ENCODE measurements at places on chromosomes 1 and 21.

GRCh38 chr1:233490488-233490887 is 123.4 kb upstream of the KCNK1 start:
- no peak for DNase-seq

- DNase-seq = no peak
Observed at GRCh38 chr1:53047737-53048736, 14.0 kb upstream of the PODN start.

DNA sequence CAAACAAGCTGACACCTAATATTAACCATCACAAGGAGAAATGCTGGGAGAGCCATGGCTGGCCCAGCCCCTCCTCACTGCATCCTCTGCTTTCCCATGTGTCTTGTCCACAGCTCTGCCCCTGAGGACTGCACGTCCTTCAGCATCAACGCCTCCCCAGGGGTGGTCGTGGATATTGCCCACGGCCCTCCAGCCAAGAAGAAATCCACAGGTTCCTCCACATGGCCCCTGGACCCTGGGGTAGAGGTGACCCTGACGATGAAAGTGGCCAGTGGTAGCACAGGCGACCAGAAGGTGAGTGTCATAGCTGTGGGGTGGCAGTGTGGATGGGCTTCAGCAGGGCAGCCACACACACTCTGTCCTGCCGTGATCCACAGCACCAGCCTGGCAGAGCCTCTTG is 22.9 kb downstream of the PADI4 start:
- DNase-seq = no peak

DNA sequence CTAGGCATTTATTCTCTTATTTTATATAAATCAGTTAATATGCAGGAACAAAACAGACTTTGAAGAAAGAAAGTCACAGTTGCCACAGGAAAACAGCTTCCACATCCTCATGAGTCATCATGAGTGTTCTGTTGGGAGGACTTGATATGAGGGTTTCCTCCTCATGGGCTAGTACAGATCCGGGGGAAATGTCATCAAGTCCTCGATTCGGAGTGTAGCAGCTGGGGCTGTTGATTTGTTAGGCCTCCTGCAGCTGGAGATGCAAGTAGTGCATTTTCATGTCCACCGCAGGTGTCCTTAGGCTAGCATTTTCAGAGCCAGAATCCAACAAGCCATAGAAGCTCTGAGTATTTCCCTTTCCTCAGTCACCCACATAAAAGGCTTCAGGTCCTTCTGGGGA is 36.7 kb downstream of the ADAM30 start:
- no peak for DNase-seq

DNA sequence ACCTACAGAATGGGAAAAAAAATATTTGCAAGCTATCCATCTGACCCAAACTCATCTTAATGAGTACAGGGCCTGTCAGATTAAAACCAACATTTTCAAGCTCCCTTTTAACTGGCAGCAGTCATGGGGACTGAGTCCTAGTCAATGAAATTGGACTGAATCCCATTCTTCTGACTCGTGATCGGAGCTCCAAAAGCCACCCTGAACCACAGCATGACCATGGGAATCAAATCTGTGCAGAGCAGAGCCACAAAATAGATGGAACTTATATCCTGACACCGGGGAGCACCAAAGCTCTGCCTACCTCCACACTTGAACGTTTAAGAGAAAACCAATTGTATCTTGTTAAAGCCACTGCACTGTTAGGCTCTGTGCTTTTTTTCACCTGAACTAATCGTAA is 5.0 kb upstream of the RWDD3 start:
- DNase-seq = no peak

- DNase-seq = no peak
Observed at GRCh38 chr1:158527190-158527815, 26.9 kb downstream of the OR6Y1 start.

DNA sequence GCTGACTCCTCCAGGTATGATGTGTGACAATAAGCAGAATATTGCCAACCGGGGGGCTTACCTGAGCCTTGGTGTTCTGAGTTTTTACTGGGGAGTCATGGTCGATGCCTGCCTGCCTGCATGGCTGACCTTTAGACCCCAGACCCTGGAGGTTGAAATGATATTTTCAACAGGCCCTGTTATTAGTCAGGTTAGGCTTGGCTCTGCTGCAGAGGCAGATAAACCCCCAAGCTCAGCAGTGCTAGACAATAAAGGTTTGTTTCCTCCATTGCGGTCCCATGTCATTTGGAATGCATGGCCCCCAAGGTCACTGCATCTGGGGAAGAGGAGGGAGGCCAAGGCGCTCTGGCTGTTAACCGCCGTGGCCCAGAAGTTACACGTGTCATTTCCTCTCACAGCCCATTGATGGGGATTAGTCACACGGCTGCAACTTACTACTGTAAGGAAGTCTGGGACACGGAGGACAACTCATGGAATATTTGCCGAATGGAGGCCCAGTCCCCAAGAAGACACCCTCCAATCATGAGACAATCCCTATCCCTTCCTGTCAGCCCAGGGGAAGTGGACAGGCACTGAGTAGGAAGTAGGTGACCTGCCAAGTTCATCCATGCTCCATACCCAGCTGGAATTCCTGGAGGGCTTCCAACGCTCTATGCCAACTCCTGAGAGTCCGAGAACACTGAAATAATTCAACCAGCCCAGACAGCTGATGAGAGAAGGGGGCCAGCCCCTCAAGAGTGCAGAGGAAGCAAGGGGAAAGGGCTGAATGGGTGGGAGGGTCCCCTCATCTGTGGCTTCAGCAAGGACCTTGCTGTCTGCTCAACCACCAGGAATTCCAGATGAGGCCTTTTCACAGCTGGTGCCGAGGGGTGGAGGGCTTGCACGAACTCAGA is 97.3 kb downstream of the TAS1R2 start:
- no peak for DNase-seq

GRCh38 chr1:35915693-35916092 is 15.2 kb upstream of the AGO3 start:
- DNase-seq = no peak

- DNase-seq = no peak
Observed at GRCh38 chr1:7754234-7754633, 16.9 kb upstream of the VAMP3 start.

DNA sequence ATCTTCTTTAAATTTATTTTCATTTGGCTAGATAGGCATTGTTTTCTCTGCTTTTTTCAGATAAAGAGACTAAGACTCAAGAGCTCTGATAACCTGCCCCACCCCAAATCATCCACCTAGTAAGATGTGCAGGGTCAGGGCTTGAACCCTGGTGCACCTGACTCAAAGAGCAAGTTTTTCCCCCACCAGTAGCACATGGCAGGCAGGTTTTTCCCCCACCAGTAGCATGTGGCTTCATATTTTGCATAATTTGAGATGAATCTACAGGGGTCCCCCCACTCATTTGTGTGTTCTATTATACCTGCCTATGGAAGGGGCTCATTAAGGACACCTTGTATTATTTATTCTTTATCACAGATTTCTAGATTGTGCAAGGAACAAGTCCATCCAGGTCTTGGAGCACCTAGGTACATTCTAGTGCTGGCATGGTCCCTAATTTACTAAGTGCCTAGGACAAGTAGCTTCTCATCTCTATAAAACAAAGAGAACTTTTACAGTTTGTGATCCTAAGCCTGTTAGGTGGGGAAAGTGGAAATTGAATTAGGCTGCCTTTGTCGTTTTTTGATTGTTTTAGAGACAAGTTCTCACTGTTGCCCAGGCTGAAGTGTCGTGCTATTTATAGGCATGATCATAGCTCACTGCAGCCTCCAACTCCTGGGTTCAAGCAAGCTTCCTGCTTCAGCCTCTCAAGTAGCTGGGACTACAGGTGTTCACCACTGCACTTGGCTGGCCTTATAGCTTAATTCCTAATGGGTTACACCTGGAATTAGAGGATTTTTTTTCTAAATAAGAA is 13.2 kb upstream of the CTSE start:
- DNase-seq = no peak

GRCh38 chr1:165303386-165303785 is 53.1 kb downstream of the LMX1A start:
- no peak for DNase-seq

DNA sequence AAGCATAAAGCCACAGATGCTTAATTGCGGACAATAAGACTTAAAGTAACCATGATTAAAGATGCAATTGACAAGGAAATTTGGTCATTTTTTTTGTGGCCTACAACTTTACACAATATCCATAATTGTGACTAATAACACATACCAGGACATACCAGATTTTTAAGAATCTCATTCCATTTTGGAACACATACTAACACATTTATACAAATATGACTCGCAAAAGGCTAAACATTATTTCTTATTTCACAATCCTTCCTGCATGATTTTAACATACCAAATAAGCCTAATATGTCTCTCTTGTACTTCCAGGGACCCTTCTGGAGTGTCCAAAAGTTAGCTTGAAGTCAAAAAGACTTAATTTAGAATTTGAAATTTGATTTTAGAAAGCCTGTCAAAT is 48.8 kb downstream of the DR1 start:
- DNase-seq = no peak

DNA sequence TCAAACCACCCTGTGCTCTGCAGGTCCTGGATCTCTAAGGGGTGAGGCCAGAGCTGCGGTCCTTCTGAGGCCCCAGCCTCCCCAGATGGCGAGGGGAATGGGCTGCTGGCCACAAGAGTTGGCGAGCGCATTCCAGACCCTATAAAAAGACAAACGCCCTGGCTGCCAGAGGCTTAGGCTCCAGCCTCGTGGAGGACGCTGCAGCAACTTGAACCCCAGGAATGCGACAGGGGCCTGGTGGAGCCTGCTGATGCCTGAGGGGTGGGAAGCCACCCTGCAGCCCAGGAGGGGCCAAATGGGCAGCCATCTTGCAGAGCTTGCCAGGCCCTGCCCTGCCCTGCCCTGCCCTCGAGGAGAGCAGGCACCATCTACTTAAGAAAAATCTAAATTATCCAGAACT is 8.6 kb downstream of the CACNA1S start:
- no peak for DNase-seq

DNA sequence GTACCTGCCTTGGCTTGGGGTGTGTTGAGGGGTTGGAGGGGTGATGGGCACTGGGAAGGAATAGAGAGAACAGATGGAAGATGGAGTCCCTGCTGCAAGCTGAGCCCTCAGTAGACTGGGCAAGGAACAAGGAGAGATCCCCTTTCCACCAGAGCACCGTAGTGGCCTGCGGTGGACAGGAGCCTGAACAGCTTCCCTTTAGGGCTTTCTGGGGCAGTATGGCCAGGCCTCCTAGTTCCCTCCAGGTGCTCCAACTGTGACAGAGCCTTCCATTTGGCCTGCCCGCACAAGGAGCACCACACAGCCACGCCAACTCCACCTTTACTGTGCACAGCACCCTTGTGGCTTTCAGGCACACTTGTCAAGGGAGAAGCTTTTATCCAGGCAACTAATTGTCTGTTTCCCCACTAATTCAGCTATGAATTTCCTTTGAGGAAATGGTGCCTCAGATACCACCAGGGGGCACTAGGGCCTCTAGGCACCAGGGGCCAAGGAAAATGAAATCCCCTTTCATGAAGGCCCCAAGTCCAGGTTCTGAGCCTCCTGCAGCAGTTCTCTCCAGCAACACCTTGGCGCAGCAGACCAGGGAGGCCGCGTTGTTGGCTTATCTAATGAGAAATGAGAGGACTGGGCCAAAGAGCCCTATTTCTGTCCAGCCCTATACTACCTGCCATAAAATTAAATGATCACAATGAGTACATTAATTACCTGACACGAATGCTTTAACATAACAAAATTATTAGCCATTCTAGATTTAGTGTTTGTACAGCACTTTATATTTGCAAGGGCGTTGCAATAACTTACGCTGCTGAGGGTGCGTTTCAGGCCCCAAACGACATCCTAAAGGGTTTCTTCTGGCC is 23.1 kb upstream of the ERI3 start:
- no peak for DNase-seq

GRCh38 chr1:164950541-164950986 is 391.6 kb downstream of the PBX1 start:
- DNase-seq = no peak

DNA sequence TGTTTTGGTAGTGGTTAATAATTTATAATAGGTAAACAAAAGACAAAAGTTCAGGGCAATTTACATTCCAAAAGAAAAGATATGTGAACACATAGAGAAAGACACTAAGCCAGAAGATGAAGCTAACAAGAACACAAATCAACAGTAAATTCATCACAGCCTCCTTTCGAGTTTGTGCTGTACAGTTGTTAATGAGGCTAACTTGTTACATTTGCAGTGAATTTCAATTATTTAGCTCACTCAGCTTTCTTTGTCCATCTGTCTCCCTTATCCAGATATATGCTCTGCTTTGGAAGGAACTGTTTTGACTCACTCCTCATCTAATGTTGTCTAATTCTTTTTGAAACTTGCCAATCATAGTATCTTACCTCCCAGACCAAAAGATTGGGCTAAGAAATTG is 423.3 kb upstream of the OLFM3 start:
- DNase-seq = no peak

- DNase-seq = no peak
Observed at GRCh38 chr1:6775261-6776043, 9.8 kb upstream of the CAMTA1 start.

DNA sequence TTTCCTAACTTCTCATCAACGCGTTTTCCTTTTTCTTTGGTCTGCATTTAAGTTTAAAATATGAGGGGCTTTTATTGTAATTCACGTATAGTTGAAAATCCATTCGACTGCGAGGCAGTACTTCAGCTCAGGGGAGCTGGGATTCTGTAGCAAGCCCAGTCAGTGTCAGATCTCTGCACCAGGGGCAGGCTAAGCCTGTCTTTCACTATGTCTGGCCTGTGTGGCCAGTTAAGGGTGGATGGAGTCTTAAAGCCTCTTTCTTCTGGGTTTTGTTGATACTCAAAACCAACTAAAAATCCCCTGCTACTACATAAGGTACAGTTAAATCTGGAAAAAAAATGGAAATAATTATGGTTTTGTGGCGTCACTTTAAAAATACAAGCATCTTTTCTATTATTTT is 124.7 kb downstream of the TYW3 start:
- no peak for DNase-seq

GRCh38 chr1:29478879-29479278 is 242.6 kb downstream of the PTPRU start:
- no peak for DNase-seq

- no peak for DNase-seq
Observed at GRCh38 chr1:26410706-26411623, at the start of gene LIN28A. Gene LIN28A, plus strand, starts transcription at chr1:26410817. Its CDS starts 75 bp downstream, at chr1:26410892.

GRCh38 chr1:911875-912739 is 11.6 kb upstream of the SAMD11 start:
- no peak for DNase-seq

GRCh38 chr1:181192316-181192715 is 103.8 kb downstream of the IER5 start:
- no peak for DNase-seq

DNA sequence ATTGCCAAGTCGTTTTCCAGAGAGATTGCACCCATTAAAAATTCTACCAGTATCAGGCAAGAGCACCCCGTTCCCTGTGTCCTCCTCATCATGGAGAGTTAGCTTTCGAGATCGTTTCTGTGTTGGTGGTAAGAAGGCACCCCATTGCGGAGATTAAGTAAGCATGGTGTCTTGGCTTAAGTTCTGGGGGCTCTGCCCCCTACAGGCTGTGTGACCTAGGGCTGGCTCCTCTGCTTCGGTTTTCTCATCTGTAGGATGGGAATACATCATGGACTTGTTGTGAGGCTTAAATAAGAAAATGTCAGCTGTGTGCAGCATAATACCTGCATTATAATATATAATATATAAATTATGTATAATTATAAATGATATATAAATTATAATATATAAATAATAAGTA is 36.8 kb upstream of the TENT5C start:
- no peak for DNase-seq

Measured in stimulated activated CD4-positive, alpha-beta T cell treated with anti-CD3 and anti-CD28 coated beads, TNF-alpha, amount 100 ng/mL, for 24 hours (primary cell).